Fibroblast of the aortic adventitia (primary cell): ENCODE measurements at places on chromosomes 16 and 17.
A peak's percentile ranks its signal among the peaks of the same experiment; 100 is the strongest.

DNA sequence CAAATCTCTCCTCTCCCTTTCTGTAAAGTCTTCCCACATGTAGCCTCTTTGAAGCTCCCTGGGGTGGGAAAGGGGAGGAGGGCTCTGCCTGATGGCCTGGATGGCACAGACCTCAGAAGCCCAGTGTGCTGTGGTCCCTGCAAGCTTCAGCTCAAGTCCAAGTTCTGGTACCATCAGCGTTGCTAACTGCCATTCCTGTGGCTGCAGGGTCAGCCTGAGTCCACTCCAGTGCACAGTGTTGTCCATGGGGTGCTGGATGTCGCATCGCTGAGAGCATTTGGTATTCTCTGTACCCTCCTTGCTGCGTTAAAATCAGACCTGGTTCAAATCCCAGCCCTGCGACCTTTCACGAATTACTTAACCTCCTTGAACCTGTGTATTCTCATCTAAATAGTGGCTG is 105.1 kb downstream of the RAB11FIP4 start:
- no peak for DNase-seq

DNA sequence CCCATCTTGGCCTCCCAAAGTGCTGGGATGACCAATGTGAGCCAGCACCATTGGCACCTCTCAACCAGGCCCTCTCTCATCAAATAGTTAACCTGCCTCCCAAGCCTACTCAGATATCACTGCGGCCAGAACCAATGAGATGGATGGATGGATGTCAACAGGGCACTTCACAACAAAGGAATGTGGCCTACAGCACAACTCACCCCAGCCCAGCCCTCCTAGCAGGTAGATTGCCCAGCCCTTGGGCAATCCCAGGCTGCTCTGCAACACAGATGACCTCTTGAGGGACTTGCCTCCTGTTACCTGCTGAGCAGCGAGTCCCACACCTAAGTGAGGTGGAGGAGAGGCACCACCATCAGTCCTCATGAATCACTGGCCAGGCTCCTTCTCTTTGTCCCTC is 22.6 kb upstream of the KIFC3 start:
- DNase-seq = no peak

GRCh38 chr17:67138392-67138791 is 94.0 kb downstream of the CACNG1 start:
- DNase-seq = no peak

GRCh38 chr16:66682271-66682670 is 14.3 kb downstream of the CMTM4 start:
- DNase-seq = no peak

DNA sequence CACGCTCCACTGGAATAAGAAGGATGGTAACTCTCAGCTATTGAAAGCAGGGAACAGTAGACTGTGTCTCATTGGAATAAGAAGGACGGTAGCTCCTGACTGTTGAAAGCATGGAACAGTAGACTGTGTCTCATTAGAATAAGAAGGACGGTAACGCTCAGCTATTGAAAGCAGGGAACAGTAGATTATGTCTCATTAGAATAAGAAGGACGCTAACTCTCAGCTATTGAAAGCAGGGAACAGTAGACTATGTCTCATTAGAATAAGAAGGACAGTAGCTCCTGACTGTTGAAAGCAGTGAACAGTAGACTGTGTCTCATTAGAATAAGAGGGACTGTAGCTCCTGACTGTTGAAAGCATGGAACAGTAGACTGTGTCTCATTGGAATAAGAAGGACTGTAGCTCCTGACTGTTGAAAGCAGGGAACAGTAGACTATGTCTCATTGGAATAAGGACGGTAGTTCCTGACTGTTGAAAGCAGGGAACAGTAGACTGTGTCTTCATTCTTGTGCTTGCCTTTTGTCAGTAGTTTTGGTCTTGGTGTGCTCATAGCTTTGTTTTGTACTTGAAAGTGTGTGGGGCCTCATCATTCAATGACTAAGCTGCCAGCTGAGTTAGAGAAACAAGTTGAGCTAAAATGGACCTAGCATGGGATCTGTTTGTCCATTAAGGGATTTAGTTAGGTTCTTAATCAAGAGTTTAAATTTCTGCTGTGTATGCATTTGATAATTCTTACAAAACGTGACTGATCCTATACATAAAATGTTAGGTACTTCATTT is 58.5 kb downstream of the BANP start:
- no peak for DNase-seq

DNA sequence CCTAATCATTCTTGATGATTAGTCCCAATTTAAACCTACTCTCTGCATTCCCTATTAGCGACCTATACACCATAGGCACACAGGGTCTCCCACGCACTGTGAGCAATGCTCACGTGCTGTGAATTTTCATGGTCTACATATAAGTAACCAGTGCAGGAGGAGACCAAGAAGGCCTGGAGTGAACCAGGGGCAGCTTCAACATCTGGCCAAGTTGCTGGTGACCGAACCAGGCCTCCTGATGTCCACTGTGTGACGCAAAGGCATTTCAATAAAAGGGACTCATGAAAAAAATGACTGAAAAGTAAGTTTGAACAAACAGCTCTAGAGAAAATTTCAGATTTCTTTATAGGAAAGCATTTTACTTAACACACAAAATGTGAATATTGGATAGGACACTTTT is 107.0 kb downstream of the ZFHX3 start:
- DNase-seq = no peak

DNA sequence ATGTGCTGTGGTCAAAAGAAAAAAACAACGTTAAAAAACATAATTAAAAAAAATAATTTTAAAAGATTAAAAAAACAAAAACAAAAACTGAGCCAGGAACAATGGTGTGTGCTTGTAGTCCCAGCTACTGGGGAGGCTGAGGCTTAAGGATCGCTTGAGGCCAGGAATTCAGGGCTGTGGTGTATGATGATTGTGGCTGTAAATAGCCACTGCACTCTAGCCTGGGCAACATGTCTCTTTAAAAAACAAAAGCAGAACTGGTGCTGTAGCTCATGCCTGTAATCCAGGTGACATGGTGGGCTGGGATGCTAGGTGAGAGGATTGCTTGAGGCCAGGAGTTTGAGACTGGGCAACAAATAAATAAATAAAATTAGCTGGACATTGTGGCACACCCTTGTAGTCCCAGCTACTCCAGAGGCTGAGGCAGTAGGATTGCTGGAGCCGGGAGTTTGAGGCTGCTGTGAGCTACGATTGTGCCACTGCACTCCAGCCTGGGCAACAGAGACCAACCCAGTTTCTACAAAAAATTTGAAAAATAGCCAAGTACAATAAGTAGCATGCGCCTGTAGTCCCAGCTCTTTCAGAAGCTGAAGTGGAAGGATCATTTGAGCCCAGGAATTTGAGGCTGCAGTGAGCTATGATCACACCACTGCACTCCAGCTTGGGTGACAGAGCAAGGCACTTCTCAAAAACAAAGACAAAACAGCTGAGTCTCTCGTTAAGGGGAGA is 43.6 kb downstream of the NFATC3 start:
- peak; percentile 16 for DNase-seq

DNA sequence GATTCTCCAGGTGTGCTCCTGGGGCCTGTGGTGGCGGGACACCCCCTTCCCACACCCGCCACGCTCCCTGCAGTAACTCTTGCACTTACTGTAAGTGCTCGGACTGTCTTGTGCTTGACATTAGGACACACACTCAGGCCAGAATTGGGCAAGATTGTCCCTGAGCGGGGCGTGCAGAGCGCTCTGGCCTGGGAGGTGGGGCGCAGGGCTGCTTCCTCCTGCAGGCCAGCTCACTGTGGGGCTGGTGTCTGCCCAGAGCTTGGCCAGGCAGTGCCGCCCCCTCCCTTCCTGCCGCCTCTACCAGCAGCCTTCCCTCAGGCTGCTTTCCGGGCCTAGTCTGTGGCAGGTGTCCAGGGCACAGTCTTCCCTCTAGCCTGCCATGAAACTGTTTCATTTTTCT is 6.1 kb upstream of the ATP6V0C start:
- DNase-seq = no peak

DNA sequence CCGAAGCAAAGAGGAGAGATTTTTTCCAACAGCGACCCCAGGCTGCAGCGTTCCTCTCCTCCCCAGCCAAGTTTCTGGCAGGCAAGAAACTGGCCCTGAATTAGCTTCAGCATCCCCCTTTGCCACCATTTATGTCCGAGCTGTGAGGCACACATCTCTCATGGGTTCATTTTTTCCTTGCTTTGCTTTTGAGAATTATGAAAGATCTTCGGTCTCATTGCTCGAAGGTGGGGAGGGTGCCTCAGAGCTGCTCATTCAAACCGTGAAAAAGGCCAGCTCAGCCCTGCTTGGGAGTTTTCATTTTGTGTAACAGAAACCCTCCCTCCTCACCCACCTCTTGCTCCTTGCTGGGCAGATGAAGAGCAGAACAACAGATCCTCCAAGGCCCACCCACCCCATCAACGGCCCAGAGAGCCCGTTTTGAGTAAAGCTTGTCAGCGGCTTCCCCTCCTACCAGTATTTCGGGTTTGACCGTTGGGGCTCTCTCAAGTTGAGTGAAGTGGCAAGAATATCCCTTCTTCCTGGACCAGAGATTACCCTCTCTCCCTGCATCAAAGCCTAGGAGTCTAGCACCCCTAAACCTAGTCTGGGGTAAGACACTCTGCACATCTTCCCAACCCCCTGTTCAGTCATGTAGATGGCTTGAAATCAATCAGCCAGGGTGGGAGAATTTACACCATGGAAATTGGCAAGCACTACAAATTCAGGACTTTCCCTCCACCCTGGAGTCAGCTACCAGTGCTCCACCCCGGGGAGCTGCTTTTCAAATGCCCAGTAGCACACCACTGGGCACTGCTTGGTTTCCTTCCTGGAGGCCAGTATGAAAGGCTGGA is 1.8 kb downstream of the CCR7 start:
- no peak for DNase-seq

GRCh38 chr17:73551759-73552158 is 92.5 kb downstream of the SDK2 start:
- DNase-seq = no peak

DNA sequence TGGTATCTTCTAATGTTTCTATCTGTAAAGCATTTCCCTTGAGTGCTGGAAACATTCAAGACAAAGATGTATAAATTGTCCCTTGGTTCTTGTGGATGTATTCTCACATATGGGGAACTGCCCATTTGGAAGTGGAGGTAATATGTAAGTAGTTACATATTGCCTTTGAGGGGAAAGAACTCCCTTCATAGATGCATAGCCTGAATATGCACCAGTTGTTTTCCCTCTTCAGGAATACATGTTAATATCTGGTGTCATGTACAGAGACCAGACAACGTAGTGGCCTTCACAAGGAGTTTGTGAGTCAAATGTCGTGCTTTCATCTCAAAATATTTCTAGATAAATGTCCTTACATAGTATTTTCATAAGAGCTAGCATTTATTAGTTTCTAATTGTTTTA is 213.5 kb downstream of the BCAS3 start:
- DNase-seq = no peak

DNA sequence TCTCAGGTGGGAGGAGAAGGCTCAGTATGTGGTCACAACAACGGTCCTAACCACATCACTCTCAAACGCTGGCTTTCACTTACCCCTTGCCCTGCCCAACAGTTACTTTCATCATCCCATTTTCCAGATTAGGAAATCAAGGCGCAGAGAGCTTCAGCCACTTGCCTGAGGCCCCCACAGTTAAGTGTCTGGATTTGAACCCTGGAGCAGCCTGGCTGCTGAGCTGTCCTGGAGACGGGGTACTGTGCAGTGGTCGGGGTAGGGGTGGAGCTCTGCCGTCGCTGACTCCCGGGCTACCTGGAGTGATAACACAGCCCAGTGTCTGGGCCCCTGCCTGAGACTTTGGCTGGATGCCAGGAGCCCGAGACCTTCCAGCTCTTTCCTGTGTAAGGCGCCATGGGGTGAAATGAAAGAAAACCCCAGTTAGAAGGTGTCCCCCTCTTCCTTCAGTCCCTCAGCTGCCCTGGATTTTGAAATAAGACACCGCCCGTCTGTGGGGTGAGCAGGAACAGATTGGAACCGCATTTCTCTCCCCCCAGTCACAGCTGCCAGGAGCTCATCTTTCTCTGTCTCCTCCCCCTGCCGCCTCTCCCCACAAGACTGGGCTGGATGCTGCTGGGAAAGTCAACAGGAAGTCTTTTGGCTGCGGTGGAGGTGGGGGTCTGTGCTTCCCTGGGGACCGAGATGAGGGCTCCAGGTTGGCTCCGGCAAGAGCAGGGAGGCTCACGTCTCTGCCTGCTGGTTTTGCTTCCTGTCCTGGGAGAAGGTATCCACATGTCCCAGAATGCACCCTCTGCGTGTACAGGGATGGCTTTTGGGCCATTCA is 280.2 kb downstream of the SEC14L1 start:
- DNase-seq = peak; percentile 38

- no peak for DNase-seq
Measured at GRCh38 chr17:40645943-40646342, 1.7 kb downstream of the SMARCE1 start.

GRCh38 chr17:72985882-72986720 is 106.4 kb downstream of the SLC39A11 start:
- DNase-seq = peak; percentile 76

GRCh38 chr16:85088570-85089199 is 23.6 kb downstream of the CIBAR2 start:
- no peak for DNase-seq

DNA sequence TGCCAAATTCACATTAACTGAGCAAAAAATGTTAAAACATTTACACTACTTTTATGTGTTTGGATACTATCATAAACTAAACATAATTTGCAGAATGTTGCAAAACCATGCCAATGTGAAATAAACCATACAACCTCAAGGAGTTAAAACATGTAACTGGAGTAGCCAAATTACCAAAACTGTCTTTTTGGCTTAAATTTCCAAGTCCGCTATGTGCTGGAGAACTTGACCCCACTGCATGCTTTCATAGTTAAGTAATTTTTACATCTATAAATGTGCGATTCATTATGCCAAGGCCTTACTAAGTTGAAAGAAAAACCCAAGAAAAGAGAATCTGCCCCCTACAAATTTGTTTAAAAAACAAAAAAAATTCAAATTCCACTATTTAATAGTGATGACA is 28.2 kb downstream of the BRD7 start:
- DNase-seq = peak; percentile 39

DNA sequence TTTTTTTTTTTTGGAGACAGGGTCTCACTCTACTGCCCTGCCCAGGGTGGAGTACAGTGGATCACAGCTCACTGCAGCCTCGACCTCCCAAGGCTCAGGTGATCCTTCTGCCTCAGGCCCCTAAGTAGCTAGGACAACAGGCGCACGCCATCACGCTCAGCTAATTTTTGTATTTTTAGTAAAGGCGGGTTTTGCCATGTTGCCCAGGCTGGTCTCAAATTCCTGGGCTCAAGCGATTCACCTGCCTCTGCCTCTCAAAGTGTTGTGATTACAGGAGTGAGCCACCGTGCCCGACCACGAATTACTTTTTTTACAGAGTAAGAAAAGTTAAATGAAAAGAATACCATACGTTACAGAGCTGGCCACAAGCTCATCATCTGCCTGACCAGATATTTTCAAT is 38.9 kb downstream of the AKAP10 start:
- no peak for DNase-seq

DNA sequence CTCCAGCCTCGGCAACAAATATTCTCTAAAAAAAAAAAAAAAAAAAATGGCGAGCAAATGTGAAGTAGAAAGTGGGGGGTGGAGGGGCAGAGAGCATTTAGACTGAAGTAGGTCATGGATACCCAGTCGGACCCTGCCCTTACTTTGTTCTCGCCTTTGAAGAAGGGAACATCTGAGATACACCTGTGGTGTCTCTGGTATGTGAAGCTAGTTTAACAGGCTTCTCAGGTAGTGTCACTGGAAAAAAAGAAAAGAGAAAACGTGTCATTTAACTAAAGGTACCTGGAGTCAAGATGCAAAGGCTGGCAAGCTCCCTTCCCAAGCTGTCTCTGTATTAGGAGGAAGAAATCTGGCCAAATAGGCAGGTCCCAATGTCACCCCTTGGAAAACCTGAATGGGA is 8.0 kb downstream of the FBF1 start:
- no peak for DNase-seq

GRCh38 chr17:42389135-42389417 is 834 bp upstream of the STAT3 start:
- DNase-seq = no peak
